WTC11 (cell line): ENCODE measurements at places on chromosomes 4 and X.

GRCh38 chr4:134624365-134624764, 422.8 kb upstream of the PABPC4L start:
- DNase-seq: no peak

- no peak for DNase-seq
Observed at GRCh38 chr4:37799941-37800554, 26.4 kb upstream of the PGM2 start.

GRCh38 chr4:119729835-119730670, 101.4 kb upstream of the PDE5A start:
- no peak for DNase-seq

- no peak for DNase-seq
Observed at GRCh38 chr4:1785592-1785991, 7.5 kb upstream of the FGFR3 start.

GRCh38 chr4:11423465-11423864, 5.2 kb downstream of the HS3ST1 start:
- no peak for DNase-seq

- DNase-seq: no peak
Observed at GRCh38 chrX:20197641-20198210, 56.1 kb upstream of the EIF1AX start.

DNA sequence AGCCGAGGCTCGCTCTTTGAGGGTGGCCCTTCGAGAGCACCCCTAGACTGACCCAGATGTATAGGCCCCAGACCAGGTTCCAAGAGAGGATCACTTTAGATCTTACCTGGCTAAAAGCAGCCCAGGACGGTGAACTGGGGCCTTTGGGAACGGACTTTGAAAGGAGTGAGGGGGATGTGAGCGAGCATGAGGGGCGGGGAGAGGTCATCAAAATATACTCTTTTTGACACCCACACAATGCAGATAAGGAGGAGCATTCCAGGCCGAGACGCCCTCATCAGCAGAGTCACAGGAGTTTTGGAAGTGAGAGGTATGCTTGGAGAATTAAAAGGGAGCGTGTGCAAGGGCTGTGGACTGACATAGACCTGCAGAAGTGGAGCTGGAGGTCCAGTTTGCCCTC, 528 bp downstream of the NSDHL start:
- DNase-seq: no peak

GRCh38 chr4:140799686-140800225, 43.6 kb upstream of the TBC1D9 start:
- no peak for DNase-seq

DNA sequence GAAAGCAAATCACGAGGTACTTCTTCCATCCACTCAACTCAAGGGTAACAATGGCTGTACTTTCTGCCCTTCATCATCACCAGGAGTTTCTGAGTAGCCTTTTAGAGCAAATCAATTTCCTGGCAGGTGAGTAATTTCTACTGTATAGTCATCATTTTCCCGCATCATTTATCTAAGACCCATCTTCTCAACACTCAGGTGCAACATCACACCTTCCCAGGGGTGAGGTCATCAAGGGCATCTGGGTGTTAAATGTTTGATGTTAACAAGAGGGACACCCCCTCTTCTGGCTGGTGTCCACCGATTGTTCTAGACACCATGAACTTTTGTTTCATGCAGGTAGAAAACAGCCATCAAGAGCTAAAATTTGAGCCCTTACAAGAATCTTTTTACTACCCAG, 313.4 kb upstream of the MAGEB2 start:
- no peak for DNase-seq

GRCh38 chr4:4853371-4853823, 6.1 kb upstream of the MSX1 start:
- peak; percentile 13 for DNase-seq

GRCh38 chrX:96994093-96994492, 110.4 kb downstream of the RPA4 start:
- DNase-seq: no peak

DNA sequence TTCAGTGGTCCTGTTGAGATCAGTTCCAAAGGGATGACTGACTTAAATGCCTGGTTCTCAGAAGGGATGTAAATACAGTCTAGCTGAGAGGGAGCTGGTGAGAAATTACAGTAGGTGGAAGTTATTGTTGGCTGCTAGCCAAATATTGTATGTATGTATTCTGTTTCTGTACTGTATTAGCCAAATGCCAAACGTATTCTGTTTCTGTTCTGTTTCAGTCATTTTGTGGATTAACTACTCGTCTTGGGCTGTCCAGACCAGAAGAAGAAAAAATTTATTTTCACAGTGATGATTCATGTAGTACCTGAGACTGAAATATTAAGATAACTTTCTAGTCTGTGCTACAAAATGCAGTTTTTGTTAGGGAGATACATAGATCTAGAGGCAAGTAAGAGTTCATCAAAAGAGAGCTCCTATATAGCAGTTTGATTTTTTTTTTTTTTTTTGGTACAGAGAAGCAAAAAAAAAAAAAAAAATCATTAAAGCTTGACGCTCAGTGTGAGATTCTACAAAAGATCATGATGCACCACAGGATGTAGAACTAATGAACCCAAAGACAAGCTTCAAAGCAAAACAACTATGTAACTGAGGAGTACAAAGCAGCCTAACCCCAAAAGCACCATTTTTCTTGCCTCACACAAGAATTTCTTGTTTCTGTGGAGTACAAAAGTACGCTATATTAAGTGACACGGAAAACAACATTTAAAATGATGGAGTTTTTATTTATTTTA, 54.8 kb downstream of the CASP6 start:
- no peak for DNase-seq

DNA sequence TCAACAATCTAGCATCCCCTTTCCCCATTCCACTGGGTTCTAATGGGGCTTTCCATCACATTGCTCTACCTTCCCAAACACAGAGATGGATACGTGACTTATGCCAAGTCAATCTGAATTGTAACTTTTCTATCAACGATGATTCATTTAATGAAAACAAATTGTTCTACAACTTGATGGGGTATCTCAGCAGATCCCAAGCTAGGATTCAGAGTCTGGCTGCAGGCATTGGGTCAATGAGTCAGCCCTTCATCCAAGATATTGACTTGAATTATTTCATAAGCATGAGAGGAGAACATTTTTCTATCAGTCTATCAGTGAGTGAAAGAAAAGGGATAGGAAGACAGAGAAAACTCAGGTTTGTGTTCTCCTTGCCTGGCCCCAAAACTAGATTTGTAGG, 15.0 kb upstream of the HPGDS start:
- no peak for DNase-seq

DNA sequence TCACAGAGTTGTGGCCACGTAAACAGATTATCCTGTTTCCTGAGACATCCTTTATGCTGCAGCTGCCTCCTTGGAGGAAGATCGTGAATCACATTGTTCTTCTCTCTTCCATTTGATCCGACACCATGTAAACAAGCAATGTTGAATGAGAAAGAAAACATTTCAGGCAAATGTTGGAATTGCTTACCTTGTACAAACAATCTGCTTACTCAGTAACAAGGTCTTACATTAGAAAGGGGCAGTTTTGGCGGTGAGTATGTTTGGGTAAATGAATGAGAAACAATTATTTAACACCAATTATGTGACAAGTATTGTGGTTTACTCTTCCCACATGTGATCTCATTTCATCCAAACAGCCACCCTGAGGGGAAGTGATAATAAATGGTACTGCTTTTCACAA, 637.8 kb downstream of the RAB28 start:
- no peak for DNase-seq

DNA sequence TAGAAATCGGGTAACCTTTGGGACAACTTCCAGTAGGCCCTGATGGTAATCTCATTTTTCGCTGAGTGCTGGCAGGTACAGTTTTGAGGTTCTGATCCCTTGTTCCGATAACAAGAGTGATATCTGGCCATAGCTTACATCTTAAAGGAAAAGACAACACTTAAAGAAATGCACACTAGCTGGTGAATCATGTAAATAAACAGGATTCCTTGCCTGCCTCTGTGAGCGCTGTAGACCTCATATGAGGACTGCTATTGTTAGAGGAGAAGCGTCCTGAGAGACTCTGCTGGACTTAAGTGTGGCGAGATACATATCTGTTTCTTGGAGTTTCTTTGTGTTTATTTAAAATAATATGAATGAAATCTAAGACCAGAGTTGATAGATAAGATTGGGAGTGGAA, 149.3 kb upstream of the SLC4A4 start:
- DNase-seq: no peak

DNA sequence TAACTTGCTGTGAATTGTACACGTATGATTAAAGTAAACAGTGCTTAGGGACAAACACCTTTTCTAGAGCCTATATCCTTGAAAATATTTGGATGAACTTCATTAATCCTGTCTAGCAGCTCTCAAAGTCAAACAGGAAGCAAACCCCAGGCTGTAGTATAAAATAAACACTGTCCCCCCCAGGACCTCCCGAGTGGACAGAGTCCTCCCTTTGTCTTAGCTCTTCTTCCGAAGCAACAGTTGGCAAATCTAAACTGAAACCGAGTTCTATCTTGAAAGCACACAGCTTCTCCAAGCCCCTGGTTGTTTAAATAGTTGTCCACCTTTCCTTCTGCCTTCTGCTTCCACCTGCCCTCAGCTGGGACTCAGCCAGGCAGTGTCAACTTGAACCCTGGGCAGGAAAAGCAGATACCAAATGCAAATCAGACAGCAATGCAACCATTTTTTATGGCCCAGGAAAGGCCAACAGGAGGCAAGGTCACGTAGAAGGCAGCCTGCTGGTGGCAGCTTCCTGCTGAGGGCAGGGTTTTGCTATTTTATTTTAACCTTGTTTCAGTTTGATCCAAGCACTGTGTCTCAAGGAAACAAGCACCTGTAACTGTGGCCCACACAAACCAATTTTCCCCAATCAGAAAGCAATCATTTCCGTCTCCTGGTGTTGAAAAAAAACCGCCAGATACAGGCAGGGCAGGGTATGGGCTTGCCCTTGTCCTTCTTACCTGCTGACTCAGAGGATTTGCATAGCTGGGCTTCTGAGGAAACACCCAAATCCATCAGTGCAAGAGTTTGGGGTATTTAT, 110.3 kb upstream of the KIT start:
- DNase-seq: no peak

GRCh38 chr4:176077561-176077960, 11.9 kb downstream of the WDR17 start:
- no peak for DNase-seq

GRCh38 chr4:52884994-52885393, 22.9 kb downstream of the RASL11B start:
- DNase-seq: no peak

DNA sequence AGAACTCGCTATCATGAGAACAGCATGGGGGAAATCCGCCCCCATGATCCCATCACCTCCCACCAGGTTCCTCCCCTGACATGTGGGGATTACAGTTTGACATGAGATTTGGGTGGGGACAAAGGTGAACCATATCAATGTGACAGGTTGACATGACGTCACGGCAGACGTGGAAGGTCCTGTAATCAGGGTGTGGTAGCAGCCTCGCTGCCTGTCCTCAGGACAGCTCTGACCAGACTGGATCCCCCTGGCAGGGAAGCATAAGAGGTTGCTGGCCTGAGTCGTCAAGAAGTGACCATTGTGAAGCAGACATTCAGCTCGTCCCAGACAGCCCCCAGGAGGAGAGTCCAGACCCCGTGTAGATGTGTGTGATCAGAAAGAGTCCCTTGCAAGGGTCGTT, 104.6 kb downstream of the TNIP2 start:
- no peak for DNase-seq

DNA sequence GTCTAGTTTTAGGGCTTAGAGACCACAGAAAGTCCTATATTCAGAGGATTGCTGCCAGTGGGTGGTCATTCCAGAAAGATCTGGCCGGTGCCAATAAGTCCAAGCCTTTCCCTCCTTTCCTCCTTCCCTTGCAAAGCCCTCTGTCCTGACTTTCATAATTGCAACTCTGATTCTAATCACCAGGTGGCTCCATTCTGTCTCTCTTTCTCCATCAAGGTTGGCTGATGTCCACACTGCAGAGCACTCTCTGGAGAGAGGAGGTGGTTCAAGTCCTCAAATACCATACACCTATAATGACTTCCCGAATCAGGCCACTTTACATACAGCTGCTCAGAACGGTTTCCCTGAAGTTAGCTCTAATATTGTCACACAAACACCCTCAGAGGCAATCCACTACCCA, 22.4 kb upstream of the ARMCX4 start:
- no peak for DNase-seq

DNA sequence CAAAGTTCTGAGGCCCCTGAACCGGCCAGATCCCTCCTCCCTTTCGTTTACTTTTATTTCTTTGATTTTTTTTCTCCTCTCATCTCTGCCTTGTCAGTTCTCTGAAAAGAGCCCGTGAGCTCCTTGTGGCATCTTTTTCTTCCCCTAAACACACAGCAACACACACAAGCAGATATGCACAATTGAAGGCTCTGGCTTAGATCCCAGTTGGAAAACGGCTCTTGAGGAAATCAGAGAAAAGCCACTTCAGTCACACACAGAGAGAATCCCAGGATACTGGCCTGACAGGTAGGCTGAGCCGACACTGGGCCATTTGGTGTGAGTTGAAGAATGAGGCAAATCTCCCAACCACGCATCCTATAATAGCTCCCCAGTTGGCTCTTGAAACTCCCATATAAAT, 12.9 kb downstream of the DIPK2B start:
- DNase-seq: no peak

GRCh38 chrX:39296472-39296871, 495.2 kb downstream of the MID1IP1 start:
- no peak for DNase-seq

GRCh38 chrX:18702362-18703195, 4.9 kb upstream of the PPEF1 start:
- no peak for DNase-seq

- no peak for DNase-seq
Observed at GRCh38 chr4:170672381-170672965, 582.7 kb upstream of the AADAT start.

DNA sequence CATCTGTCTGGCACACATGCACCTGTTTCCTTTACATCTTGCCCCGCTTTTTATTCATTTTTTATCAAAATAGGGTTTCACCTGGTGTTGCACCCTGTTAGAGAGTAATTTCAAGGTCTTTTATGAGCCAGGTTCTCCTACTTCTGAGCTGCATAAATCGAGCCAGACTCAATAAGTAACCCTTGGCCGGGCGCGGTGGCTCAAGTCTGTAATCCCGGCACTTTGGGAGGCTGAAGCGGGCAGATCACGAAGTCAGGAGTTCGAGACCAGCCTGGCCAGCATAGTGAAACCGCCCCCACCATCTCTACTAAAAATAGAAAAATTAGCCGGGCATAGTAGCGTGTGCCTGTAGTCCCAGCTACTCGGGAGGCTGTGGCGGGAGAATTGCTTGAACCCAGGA, 1.0 kb upstream of the PPP2R3B start:
- no peak for DNase-seq

DNA sequence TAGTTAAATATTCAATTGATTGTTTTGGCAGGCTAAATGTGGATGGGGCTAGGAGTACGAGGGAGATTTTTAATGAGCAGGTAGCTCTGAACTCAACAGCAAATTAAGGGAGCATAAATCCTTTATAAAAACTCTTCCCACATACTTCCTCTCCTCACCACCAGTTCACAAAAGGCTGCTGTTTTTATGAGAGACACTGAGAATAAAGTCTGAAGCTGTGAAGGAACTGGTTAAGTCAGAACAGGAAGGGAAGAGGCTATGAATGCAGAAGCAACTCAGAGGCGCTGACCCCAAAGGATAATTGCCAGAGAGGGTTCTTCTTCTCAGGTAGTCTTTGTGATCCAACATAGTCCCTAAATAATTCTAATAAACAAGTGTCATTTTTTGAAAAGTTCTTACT, 406.1 kb downstream of the GPM6A start:
- DNase-seq: no peak
